A549 treated with GW870086 at 1 μM for 4 hours (cell line): ENCODE measurements at places on chromosomes 3 and 15. TPM values are rescaled to one million over a fixed set of nuclear protein-coding genes. Genes with fewer than 3 reads are reported as not detected.

CFAP100 gene
- total RNA-seq, result not detected in 5 replicates

NEO1 gene
- 25.5 to 37.0 TPM (median 31.8 TPM) in 5 replicates for total RNA-seq

PSTPIP1 gene
- total RNA-seq, result not detected in 5 replicates

UNC45A gene
- total RNA-seq, result 52.7 to 60.0 TPM (median 54.3 TPM) in 5 replicates

CELSR3 gene
- 3.1 to 4.8 TPM (median 4.0 TPM) in 5 replicates for total RNA-seq

LEKR1 gene
- total RNA-seq, result 0.78 to 1.4 TPM (median 0.80 TPM) in 5 replicates

ZIC1 gene
- 0.38 TPM in 1 of 5 replicates, not detected in the others for total RNA-seq

ST8SIA2 gene
- 0.37 to 0.67 TPM (median 0.52 TPM) in 5 replicates for total RNA-seq

C3orf22 gene
- total RNA-seq, result not detected in 5 replicates

TMEM44 gene
- 9.7 to 11.8 TPM (median 11.2 TPM) in 5 replicates for total RNA-seq

UCN2 gene
- 8.0 to 10.3 TPM (median 8.5 TPM) in 5 replicates for total RNA-seq

SAMD7 gene
- total RNA-seq, result not detected in 5 replicates

SGO1 gene
- 13.6 to 18.3 TPM (median 15.5 TPM) in 5 replicates for total RNA-seq

TICRR gene
- 10.4 to 14.1 TPM (median 12.1 TPM) in 5 replicates for total RNA-seq

GP5 gene
- total RNA-seq, result 0.03 TPM in 1 of 5 replicates, not detected in the others

PDE12 gene
- total RNA-seq, result 14.4 to 16.8 TPM (median 16.3 TPM) in 5 replicates

MME gene
- not detected in 5 replicates for total RNA-seq

SLC38A3 gene
- 0.06 to 0.14 TPM in 2 of 5 replicates, not detected in the others for total RNA-seq

COMMD2 gene
- 32.2 to 40.3 TPM (median 36.4 TPM) in 5 replicates for total RNA-seq
